ENCODE measurements at places on chromosomes 7 and 10.

GRCh38 chr7:117873310-117874190 is at the start of gene CTTNBP2:
Gene CTTNBP2 (minus strand): TSS chr7:117873441. CDS start chr7:117873415, 26 bp downstream.
- peak; percentile 76 for DNase-seq

DNA sequence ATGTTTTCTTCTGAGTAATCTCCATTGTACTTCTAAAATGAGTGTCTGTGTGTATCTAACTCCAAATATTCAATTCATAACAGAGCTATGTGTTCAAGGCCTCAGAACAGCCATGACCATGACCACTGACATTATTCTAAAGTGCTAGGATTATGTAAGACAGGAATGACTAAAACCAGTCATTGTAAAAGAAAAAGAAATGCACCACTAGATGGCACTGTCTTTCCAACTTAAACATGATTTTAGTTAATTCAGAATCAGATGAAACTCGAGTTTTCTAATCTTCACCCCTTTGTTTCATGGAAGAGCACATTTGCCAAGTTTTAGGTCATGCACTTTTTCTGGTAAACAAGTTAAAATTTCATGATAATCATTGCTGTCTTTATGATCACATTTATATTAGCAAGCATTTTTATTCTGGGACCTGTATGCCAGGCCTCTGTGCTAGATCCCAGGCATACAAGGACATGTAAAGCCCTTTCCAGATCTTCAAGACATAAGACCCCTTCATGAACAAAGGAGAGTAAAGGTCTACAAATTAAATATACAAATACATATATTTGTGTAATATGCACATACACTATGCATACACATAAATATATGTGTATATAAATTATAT is 26.1 kb upstream of the RSU1 start:
- DNase-seq: peak; percentile 37

GRCh38 chr10:16603308-16603707 is 81.6 kb upstream of the C1QL3 start:
- DNase-seq: no peak

DNA sequence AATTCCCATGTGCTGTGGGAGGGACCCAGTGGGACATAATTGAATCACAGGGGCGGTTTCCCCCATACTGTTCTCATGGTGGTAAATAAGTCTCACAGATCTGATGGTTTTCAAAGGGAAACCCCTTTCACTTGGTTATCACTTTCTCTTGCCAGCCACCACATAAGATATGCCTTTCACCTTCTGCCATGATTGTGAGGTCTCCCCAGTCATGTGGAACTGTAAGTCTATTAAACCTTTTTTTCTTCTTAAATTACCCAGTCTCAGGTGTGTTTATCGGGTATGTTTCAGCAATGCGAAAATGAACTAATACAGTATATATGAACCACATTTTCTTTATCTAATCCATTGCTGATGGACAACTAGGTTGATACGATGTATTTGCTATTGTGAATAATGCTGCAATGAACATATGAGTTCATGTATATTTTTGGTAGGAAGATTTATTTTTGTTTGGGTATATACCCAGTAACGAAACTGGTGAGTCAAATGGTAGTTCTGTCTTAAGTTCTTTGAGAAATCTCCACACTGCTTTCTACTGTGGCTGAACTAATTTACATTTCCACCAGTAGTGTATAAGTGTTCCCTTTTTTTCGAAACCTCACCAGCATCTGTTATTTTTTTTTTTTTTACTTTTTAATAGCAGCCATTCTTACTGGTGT is 70.0 kb upstream of the HGF start:
- DNase-seq: no peak

- no peak for DNase-seq
Observed at GRCh38 chr10:30967650-30968410, 63.8 kb downstream of the ZNF438 start.

- no peak for DNase-seq
Observed at GRCh38 chr7:120547605-120548004, 274.6 kb downstream of the KCND2 start.

All from frontal cortex (tissue), 4 donors.